ENCODE measurements at places on chromosomes 4 and X. TPM values are rescaled to one million over a fixed set of nuclear protein-coding genes. Genes with fewer than 3 reads are reported as not detected.

The TGIF2LX gene
- not detected for total RNA-seq

The BANK1 gene
- 133 TPM for total RNA-seq

The CT45A1 gene
- total RNA-seq: not detected

The CT47B1 gene
- not detected for total RNA-seq

The AMOT gene
- total RNA-seq: 3.4 TPM

The SLC34A2 gene
- not detected for total RNA-seq

The SORCS2 gene
- 0.60 TPM for total RNA-seq

The TMEM154 gene
- 26.7 TPM for total RNA-seq

GRCh38 chr4:70938086-70938485 is 35.9 kb downstream of the MOB1B start:
- DNase-seq: no peak
- H3K27me3 ChIP-seq: no peaks in the 10 kb centered on the region
- H3K4me1 ChIP-seq: no peaks in the 10 kb centered on the region
- H3K4me3 ChIP-seq: no peak overlapping the region
- H3K36me3 ChIP-seq: no peaks in the 10 kb centered on the region

GRCh38 chr4:110850461-110851442 is 227.9 kb upstream of the PITX2 start:
- no peak for DNase-seq
- H3K27me3 ChIP-seq: no peaks in the 10 kb centered on the region
- H3K27ac ChIP-seq: no peak overlapping the region
- no peaks in the 10 kb centered on the region for H3K36me3 ChIP-seq

DNA sequence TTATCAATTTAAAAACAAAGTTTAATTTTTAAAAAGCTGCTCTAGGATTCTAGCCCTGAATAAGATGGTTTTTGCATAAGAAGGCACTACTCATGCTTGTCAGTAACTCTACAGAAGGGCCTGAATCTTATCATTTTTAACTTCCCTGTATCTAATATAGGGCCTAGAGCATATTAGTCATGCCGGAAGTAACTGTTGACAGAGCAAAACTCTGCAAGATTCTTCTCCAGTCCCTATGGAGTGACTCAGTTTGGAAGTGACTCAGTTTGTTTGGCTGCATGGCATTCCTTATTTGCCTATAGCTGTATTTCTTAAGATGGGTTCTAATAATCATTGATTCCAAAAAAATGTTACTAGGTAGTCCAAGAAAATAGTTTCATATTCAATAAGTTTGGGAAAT is 431.8 kb upstream of the HTR2C start:
- no peak overlapping the region for H3K4me3 ChIP-seq
- no peak for DNase-seq
- H3K4me1 ChIP-seq: no peaks in the 10 kb centered on the region
- no peak overlapping the region for H3K27ac ChIP-seq
- no peaks in the 10 kb centered on the region for H3K27me3 ChIP-seq

DNA sequence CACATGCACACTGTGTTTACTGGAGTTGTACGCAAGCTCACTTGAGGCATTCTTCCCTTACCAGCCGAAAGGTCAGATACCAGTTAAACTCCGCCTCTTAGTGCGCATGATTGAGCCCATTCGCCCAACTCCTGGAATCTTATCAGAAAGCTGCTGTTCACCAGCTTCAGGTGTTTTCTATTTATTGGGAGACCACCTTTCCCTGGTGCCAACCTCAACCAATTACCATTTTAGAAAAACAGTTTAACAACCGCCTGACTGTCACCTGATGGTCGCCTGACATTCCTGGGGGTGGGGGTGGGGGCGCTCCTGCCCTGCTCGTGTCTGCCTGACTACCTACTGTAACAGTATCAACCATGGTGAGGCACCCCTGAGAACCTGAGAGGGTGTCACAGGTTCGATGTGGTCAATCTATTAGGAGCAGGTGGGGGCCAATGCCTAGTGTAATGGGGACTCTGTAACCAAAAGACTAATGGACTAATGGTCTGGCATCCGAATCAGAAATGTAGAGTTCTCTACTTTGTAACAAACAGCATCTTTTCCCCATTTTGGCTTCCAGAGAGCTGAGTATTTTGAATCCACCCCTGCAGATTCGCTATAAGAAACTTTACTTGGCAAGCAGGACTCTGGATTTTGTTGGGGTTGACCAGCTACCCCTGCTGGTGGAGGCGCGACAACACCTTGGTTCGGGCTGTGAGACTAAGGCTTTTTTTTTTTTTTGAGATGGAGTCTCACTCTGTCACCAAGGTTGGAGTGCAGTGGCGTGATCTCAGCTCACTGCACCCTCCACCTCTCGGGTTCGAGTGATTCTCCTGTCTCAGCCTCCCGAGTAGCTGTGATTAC is 58.2 kb upstream of the ZNF157 start:
- no peak for DNase-seq
- H3K4me1 ChIP-seq: no peaks in the 10 kb centered on the region
- H3K4me3 ChIP-seq: no peak overlapping the region
- H3K27ac ChIP-seq: no peak overlapping the region
- H3K36me3 ChIP-seq: no peaks in the 10 kb centered on the region

- no peaks in the 10 kb centered on the region for H3K27me3 ChIP-seq
- H3K27ac ChIP-seq: no peak overlapping the region
- H3K36me3 ChIP-seq: no peaks in the 10 kb centered on the region
- DNase-seq: no peak
Observed at GRCh38 chr4:159677521-159677920, 574.6 kb downstream of the RAPGEF2 start.

GRCh38 chr4:148162519-148162918 is 279.7 kb downstream of the NR3C2 start:
- no peak for DNase-seq
- no peaks in the 10 kb centered on the region for H3K36me3 ChIP-seq
- H3K27me3 ChIP-seq: no peaks in the 10 kb centered on the region
- no peak overlapping the region for H3K4me3 ChIP-seq

- H3K4me3 ChIP-seq: no peak overlapping the region
- no peaks in the 10 kb centered on the region for H3K36me3 ChIP-seq
- no peak overlapping the region for H3K27ac ChIP-seq
- no peaks in the 10 kb centered on the region for H3K4me1 ChIP-seq
Observed at GRCh38 chr4:75822416-75822815, 79.8 kb downstream of the PPEF2 start.

DNA sequence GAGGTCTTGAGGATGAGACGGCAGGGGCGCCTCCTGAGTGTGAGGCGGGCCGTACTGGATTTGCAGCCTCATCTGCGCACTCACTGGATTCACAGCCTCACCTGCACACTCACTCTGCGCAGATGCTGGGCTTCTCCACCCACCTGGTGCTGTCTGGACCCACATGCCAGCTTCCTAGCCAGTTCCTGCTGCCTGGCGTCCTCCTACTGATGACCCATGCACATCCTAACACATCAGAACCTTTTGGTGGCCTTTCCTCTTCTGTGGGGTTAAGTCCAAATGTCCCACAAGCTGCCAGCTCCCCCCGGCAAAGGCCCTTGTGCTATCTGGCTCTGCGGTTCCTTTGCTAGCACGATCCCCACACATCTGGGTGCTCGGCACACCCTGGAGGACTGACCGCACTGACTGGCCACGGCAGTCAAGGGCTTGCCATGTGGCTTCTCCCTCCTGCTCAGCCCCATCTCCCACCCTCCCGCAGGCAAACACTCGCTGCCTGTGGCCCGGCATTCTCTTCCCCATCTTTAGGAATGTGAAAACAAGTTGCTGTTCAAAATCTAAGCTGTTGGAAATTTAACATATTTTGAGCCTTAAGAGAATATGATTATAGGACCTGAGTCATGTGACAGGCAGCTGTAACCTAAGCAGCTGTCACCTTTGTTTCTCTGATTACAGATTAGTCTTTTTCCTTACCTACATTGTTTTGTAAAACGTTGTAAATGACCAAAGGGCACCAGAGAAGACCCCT is 39.4 kb upstream of the AFAP1 start:
- H3K27me3 ChIP-seq: no peaks in the 10 kb centered on the region
- no peak for DNase-seq
- H3K4me1 ChIP-seq: peaks cover 8% of the 10 kb centered on the region
- no peak overlapping the region for H3K27ac ChIP-seq

DNA sequence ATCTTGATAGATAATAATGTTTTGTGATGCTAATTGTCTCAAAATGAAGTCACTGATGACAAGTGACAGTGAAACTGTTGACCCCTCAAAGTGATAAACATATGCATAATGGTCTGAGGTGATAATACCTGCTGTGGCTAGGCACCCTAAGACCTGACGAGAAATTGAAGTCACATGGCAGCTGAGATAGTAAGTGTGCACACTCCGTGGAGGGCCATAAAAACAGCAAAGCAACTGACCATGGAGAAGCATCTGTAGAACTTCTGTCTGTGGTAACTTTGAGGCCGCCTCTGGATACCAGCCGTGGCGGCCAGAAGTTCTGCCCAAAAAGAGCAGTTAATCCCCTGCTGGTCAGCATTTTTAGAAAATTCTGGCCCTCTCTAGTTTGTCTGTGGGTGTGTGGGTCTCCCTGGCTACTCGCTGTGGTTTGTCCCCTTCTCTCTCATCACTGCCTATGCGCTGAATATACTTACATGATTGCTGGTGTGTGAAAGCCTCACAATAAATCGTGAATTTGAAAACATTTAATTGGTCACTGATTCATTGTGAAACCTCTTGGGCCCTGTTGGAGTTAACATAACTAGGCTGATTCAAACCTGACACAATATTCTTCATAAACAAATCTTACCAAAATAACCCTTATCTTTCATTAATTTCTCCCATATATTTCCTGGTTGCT is 50.6 kb downstream of the CCDC149 start:
- no peak for DNase-seq
- H3K4me1 ChIP-seq: no peaks in the 10 kb centered on the region
- no peaks in the 10 kb centered on the region for H3K27me3 ChIP-seq
- no peaks in the 10 kb centered on the region for H3K36me3 ChIP-seq
- no peak overlapping the region for H3K27ac ChIP-seq
- no peak overlapping the region for H3K4me3 ChIP-seq

- H3K4me1 ChIP-seq: no peaks in the 10 kb centered on the region
- no peak for DNase-seq
- no peaks in the 10 kb centered on the region for H3K27me3 ChIP-seq
- no peak overlapping the region for H3K4me3 ChIP-seq
Observed at GRCh38 chrX:100070334-100070849, 339.7 kb downstream of the PCDH19 start.

- peaks cover 2% of the 10 kb centered on the region for H3K4me1 ChIP-seq
- peak overlapping the region; percentile 79 for H3K27ac ChIP-seq
- H3K36me3 ChIP-seq: peaks cover 3% of the 10 kb centered on the region
- peak; percentile 79 for DNase-seq
- H3K27me3 ChIP-seq: peaks cover 16% of the 10 kb centered on the region
Observed at GRCh38 chrX:16711893-16712547, 449 bp downstream of the CTPS2 start.

GRCh38 chr4:139329665-139330200 is 27.5 kb upstream of the NDUFC1 start:
- peaks cover 12% of the 10 kb centered on the region for H3K4me1 ChIP-seq
- H3K27me3 ChIP-seq: no peaks in the 10 kb centered on the region
- H3K27ac ChIP-seq: no peak overlapping the region
- H3K36me3 ChIP-seq: no peaks in the 10 kb centered on the region
- DNase-seq: no peak
- no peak overlapping the region for H3K4me3 ChIP-seq

DNA sequence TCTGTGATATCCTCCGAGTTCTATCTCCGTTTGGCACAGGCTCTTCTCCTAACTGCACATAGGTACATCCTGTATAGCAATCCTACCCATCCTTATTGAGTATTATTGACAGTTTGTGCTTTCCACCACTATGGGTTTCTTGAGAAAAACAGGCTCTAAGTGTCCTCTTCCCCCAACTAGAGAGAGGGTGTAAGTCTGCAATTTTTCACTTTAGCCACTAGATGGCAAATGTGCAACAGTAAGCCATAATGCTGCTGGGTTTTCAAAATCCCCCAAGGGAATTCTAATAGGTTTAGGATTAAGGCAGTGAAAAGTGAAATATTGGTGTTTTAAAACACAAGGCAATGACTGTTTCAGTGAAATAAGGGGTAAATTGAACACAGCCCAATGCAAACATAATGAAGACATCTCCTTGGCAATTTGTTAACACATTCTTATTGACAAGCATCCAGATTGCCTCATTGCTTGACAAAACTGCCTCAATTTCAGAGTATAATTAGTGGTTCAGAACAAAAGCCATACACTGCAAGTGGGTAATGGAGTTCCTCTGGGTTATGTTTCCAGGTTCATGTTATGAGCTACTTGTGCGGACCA is 239.0 kb upstream of the HTR2C start:
- no peaks in the 10 kb centered on the region for H3K4me1 ChIP-seq
- no peaks in the 10 kb centered on the region for H3K27me3 ChIP-seq
- H3K4me3 ChIP-seq: no peak overlapping the region

DNA sequence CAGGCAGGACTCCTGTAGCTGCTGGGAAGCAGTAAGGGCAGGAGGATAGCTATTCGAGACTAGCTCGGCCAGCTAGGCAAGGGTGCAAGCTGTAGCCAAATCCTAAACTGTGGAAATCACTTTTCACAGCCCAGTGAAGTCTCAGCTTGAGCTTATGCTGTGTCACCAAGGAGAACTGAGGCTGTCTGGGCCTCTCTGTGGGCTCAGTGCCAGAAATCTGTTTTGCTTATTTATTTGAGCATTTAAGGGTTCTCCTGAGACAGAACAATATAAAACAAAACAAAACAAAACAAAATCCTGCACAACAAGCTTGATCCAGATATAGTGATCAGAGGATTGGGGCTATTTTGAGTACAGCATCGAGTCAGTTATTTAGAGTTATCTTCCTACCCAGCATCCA is 97.5 kb downstream of the FANCB start:
- H3K4me1 ChIP-seq: no peaks in the 10 kb centered on the region
- H3K27me3 ChIP-seq: no peaks in the 10 kb centered on the region
- no peak overlapping the region for H3K4me3 ChIP-seq
- H3K36me3 ChIP-seq: no peaks in the 10 kb centered on the region
- no peak overlapping the region for H3K27ac ChIP-seq

DNA sequence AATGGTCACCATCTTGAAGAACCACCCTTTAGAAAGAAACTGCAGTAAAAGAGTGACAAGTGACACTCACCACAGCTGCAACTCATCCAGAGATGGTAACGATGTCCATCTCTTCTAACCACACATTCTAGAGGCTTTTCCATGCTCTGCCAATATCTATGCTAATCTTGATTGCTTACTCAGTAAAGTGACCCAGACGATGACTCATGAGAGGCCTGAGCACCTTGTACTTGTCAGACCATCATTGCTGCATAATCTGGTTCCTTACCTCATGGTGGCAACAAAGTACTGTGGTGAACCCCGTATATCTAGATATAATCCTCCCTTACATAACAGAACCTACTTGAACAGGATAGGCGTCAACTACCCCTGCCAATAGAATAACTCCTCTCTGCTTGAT is 75.6 kb downstream of the CCNG2 start:
- no peak for DNase-seq
- H3K4me3 ChIP-seq: no peak overlapping the region
- H3K27me3 ChIP-seq: no peaks in the 10 kb centered on the region

- no peaks in the 10 kb centered on the region for H3K27me3 ChIP-seq
- DNase-seq: no peak
- no peaks in the 10 kb centered on the region for H3K4me1 ChIP-seq
- H3K4me3 ChIP-seq: no peak overlapping the region
- H3K36me3 ChIP-seq: peaks cover 8% of the 10 kb centered on the region
Observed at GRCh38 chr4:8028884-8029568, 89.4 kb upstream of the AFAP1 start.
